ENCODE measurements at places on chromosomes 4 and X.

- no peak for DNase-seq
These were observed 47.4 kb downstream of the NALF2 start for GRCh38 chrX:69551421-69552009.

- DNase-seq = no peak
These were observed 14.8 kb downstream of the PTPN13 start for GRCh38 chr4:86608757-86609375.

DNA sequence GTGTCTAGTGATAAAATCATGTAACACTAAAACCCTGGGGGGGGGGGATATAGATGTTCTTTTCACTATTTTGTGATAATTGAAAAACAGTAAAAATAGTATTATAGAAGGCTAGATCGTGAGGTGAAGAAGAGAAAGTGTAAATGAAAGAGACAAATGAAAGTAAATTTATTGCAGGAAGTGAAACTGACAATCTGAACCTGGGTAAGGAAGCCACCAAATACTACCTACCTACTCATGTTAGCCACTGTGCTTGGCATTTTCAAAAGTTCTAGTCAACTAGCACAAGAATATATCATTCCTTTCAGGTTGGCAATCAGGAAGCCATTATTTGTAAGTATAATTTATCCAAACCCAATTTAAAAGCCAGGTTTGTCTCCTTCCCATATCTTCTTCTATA lies 1366.1 kb downstream of the FAM133A start:
- no peak for DNase-seq

GRCh38 chr4:89741768-89742167 lies 95.2 kb downstream of the SNCA start:
- DNase-seq = no peak

DNA sequence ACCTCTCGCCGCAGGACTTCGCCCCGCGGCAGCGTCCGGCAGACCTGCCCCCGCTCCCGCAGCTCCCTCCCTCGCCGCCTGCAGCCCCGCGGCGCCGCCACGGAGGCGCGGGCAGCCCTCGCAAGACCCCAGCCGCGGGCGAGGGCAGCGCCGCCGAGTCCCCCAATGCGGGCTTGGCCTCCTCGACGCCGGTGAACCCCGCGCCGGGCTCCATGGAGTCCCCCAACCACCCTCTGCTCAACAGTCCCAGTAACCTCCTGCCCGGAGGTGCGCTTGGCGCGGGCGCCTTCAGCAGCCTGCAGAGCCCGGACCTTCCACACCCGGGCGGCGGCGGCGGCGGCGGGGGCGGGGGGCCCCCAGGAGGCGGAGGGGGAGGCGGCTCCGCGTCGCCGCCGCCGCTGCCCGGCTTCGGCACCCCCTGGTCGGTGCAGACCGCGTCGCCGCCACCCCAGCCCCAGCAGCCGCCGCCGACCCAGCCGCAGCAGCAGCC lies 1.2 kb downstream of the CPEB2 start:
- peak; percentile 25 for DNase-seq

DNA sequence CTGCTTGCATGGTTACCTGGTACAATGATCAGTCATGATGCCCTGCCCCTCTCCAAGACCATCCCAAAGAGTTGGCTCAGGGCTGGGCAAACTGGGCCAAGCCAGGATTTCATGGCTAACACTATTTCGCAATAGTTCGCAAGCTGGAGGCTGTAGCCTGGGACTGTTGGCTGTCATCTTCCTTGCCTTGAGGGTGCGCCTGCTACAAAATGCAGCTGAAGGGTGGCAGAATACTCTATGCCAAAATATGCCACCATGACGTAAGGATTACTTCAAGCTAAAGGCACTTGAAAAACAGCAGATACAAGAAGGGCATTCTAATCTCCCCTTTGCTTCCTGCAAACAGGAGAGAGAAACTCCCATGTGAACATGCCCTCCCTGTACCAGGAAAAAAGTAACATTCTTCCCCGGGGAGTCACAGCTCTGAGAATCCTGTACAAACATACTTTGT lies 21.0 kb downstream of the SAT1 start:
- no peak for DNase-seq

GRCh38 chrX:124680287-124680686 lies 333.9 kb downstream of the SH2D1A start:
- no peak for DNase-seq

All from nucleus accumbens (tissue), 56 donors.